ENCODE measurements at places on chromosomes 4 and X.
A peak's percentile ranks its signal among the peaks of the same experiment; 100 is the strongest.

GRCh38 chrX:118250445-118250844 is 95.5 kb upstream of the WDR44 start:
- no peak for DNase-seq

DNA sequence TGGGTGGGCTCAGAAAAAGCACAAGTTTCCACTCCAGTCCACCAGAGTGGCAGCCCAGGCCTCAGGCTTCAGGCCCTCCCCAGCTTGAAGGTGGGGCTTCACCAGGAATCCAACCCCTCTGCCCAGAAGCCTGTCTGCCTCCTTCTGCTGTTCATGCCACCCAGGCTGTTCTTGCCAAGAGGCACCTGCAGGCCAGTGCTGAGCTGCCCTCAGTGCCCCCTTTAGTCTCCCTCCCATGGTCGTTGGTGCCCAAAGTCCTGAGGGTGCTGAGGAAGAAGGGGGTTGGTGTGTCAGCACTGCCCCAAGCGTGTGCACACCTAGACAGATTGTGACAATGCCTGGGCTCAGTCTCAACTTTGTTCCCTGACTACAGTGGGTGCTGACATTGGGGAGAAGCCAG is 475.3 kb downstream of the EPHA5 start:
- DNase-seq, result peak; percentile 52

GRCh38 chr4:38188631-38189101 is 228.5 kb downstream of the PTTG2 start:
- DNase-seq, result no peak

GRCh38 chr4:147943159-147943638 is 211.3 kb downstream of the ARHGAP10 start:
- DNase-seq, result no peak

DNA sequence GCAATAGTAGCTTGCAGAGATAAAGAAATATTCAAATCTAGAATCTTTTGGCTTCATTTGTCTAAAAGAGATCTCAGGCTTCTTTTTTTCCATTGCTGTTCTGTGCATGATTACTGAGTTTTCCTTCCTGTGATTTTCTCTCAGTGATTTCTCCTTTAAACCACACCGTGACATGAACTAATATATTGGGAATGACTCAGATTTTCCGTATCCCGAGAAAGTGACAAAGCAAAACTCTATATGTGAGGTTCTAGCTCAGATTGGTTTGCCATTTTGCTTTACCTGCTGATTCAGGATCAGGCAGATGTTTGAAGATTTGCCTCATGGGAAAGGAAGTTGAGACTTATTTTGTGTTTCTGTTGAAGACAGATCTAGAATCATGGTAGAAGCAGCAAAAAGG is 59.4 kb downstream of the MTHFD2L start:
- no peak for DNase-seq

DNA sequence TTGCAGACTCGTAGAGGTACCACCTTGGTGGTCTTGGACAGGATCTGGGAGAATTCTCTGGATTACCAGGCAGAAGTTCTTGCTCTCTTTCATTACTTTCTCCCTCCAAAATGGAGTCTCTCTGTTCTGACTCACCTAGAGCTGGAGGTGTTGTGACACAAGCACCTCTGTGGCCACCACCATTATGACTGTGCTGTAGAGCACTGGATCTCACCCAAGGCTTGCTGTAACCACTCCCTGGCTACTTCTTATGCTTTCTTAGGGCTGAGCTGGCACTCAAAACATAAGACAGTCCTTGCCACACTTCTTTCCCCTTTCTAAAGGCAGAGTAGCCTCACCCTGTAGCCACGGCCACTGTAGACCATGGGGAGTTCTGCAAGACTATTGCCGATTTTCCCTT is 296.6 kb upstream of the DIPK2B start:
- DNase-seq, result no peak

DNA sequence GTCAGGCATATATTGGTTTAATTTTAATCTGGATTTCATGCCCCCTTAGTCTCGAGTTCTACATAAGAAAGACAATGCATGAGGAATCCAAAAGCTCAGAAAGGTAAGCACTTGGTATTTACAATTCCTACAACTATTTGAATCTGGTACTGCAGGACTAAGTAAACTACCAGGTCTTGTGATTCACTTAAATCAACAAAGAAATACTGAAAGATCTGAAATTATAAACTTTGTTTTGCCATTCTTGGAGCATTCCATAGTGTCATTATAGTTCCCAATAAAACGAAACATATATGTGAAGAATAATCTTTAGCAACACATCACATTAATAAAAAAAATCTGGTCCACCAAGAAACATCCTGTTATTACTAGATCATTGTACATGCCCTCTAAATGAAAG is 482.3 kb downstream of the ANKRD50 start:
- DNase-seq, result no peak

DNA sequence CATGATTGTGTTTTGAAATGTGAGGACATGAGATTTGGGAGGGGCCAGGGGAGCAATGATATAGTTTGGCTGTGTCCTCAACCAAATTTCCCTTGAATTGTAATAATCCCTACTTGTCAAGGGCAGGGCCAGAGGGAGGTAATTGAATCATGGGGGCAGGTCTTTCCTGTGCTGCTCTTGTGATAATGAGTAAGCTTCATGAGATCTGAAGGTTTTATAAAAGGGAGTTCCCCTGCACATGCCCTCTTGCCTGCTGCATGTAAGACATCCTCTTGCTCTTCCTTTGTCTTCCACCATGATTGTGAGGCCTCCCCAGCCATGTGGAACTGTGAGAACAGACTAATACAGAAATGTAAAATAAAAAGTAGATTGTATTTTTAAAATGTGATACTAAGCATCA is 1294.9 kb downstream of the ADGRL3 start:
- no peak for DNase-seq

DNA sequence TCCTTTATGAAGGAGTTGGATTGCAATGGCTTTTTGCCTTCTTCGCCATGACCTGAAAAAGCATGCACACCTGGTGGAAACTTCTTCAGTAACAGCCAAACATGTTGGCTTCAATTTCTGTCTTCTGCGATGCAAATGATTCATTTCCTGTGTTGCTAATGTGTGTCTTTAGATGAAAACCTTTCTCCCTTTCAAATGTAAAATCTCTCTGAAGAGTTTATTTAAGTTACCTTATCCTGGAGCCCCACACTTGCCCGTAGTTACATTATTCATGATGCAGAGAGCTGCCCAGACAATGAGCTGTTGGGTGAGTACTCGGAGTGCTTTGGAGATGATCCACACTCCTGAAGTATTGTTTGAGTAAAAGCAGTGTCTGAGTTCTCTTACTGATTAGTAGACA is 1100.9 kb downstream of the RPA4 start:
- DNase-seq, result no peak

GRCh38 chrX:85243761-85244449 is at the start of the genes SATL1 and ZNF711:
Gene SATL1, minus strand, starts transcription at chrX:85243779. Its CDS starts 134,811 bp downstream, at chrX:85108968.
Gene ZNF711, plus strand, starts transcription at chrX:85243991. Its CDS starts 3,582 bp downstream, at chrX:85247573.
- DNase-seq, result peak; percentile 57

DNA sequence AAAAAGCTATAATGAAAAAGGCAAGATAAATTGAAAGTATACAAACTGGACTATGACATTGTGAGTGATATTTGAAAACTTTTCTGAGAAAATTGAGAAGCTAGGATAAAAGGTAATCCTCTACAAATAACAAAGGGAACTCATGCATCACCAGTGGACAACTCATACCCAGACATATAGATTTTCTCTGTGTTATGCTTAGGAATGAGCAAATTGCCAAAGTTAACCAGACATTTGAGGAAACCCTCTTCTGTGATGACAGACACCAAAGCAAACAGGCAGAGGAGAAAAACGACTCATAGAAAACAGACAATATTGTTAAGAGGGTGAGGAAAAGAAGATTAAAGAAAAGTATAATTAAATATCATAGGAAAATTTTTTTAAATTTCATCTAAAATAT is 186.5 kb downstream of the MAB21L2 start:
- no peak for DNase-seq

Measured in posterior cingulate gyrus (tissue), 11 donors.